Stimulated activated CD8-positive, alpha-beta memory T cell treated with anti-CD3 and anti-CD28 coated beads, Interleukin-7, amount 100 ng/mL, for 1 hour (primary cell): ENCODE measurements at places on chromosomes 2 and 18.

GRCh38 chr18:2651981-2652380 is 3.5 kb upstream of the SMCHD1 start:
- DNase-seq: no peak

- no peak for DNase-seq
Observed at GRCh38 chr2:8298783-8299182, 383.1 kb upstream of the ID2 start.

DNA sequence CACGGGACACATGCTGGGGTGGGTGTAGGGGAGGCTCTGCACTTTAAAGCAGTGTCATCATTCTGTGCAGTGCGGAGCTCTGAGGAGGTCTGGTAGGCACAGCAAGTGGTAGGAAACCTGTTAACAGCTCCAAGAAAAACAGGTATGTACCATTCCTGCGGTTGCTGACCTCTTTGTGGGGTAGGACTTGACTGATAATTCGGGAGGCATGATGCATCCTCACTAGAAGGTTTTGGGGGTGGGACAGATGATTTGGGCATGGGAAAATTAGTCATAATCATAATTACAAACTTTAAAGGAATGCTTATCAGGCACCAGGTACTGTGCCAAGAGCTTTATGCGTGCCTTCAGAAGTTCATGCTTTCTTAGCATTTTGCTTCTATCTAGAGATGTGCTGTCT is 9.7 kb downstream of the DOK1 start:
- no peak for DNase-seq

GRCh38 chr18:40120356-40120755 is 1834.7 kb upstream of the PIK3C3 start:
- DNase-seq: no peak

DNA sequence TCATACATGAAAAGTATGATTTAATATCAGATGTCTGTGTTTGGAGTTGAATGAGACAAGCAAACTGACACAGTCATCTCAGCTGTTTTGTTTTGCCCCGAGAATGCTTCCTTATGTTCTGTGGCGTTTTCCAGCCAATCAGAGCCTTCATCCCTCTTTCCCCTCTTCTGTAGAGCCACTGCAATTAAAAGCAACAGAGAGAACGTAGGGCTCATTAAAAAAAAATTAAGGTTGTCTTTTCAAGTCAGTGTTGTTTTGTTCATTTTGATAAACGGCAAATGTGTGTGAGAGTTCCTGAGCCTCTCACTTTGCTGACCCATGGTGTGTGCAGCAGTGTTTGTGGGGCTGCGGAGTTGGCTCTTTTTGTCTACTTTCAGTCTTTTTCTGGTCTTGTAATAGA is 216.0 kb downstream of the FHOD3 start:
- no peak for DNase-seq

DNA sequence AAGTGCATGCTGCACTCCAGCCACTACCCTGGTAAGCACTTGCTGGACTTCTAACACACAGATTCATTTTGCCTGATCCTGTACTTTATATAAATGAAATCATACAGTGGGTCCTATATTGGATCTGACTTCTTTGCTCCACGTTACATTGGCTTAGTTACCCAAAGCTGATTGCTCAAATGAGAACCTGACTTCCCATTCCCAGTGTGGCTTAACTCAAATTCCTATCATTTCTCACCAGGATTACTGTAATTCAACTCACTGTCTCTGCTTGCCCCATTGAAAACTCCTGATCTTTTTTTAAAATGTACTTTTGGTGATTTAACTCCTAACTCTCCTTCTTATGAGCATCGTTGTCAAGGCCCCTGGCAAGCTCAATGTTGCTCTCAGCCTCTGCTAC is 1.4 kb downstream of the RSAD2 start:
- no peak for DNase-seq

DNA sequence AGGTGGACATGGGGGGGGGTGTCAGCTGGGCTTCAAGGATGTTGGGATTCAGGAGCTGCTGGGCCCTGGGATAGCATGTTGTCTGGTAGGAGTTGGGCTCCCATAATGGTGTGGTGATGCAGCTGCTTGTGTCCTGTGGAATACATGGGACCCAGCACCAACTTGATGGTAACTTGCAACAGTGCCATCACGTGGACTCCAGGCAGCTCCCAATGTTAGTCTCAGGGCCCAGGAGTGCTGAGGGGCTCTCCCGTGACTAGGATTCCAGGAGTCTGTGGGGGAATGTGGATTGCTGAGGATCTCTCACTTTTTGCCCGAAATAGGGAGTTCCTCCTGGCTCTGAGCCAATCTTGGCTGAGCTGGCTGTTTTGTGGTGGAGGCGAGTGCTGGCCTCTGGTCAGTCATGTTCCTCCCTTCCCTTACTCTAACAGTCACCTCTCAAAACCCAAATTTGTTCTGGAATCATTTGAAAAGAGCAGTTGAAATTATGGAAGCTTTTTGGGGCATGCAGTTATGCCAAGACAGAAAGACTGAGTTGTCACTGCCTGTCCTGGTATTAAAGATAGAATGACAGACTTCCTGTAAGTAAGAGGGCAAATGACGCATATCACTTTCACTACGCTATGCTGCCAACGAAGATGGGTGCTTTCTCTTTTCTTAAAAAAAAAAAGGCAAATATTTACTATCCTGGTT is 607.1 kb downstream of the ADCYAP1 start:
- no peak for DNase-seq

- DNase-seq: no peak
Observed at GRCh38 chr2:119414894-119415293, 16.8 kb upstream of the TMEM37 start.

- no peak for DNase-seq
Observed at GRCh38 chr2:8549273-8549922, 132.5 kb upstream of the ID2 start.

DNA sequence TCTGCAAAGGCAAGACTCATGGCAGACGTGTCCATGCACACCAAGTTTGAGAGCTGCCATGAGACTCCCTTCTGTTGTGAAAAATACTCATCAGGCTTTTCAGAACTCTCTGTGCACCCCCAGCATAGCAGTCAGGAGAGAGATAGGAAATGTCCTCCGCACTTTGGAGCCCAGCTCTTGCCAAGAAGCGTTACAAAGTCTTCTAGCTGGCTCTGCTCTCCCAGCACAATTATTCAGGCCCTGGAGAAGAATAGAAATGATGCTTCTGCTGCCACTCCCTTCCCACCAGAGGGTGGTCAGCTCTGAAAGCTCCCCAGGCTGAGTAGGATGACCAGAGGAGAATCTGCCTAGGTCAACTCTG is 594.4 kb upstream of the ID2 start:
- no peak for DNase-seq

DNA sequence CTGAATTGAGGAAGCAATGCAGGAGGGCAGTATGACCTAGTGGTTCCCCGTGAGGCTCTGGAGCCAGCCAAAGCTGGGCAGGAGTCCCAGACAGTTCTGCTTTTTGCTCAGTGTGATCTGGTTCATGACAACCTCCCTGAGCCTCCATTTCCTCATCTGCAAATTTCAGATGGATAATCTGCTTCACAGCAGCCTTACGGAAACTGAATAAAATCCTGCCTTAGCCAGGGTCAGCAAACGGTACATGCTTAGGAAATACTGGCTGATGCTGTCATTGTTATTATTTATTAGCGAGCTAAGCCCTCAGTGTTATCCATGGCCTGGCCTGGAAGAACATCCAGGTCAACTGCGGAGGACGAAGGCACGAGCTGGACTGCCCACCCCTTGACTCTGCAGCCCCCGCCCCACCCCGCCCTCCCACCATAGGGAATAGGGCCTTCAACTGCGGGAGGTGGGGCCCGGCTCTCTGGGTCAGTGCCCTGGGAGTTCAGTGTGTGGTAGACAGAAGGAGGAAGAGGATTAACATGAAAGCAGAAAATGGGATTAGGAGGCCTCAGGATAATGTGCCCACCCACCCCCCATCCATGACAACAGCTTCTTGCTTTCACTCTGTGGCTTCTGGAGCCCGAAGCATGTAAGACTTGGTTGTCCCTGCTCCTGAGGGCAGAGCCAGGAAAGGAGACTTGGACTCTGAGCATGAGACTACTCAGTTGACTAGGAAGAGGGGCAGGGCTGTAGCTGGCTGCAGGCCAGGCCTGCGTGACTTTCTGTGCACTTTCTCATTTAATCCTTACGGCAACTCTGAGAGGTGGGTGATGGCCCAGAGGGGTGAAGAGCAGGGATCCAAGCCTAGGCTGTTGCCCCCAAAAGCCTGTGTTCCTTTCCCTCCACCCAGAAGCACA is 13.1 kb downstream of the PKDCC start:
- no peak for DNase-seq

- DNase-seq: no peak
Observed at GRCh38 chr2:9554921-9555296, 721 bp downstream of the ADAM17 start.

GRCh38 chr2:209536363-209536762 is 112.5 kb downstream of the MAP2 start:
- no peak for DNase-seq

DNA sequence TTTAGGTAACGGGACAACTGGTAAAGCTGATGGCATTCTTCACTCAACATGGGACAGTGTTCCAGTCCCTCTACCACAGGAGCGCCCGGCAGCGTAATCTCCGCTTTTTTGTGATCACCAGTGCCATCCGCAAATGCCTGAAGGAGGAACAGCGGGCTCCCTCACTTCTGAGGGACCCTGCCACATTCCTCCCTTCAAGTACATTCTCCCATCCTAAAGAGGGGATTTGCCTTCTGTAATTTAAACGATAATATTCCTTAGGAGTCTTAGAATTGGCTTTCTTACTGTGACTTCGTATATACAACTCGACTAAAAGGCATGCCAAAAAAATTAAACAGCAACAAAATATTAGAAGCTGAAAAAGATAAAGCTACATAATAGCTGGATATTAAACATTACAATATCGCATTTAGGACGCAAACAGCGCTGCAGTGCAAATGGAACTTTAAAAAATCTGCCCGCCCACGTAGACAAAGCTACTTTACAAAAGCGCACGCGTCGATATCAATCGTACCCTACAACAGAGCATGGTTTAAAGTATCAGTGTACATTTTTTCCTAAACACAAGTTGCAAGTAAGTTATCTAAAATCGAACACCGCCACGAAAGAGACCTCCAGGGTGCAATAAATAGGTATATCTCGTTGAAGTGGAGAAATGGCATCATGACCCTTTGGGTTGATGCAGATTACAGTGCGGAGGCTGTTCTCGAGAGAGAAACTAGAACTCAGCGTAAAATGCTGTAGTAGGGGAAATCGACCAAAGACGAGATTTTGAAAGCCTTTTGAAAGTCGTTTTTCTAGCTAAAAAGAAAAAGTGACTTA is 2.3 kb upstream of the VSNL1 start:
- no peak for DNase-seq

DNA sequence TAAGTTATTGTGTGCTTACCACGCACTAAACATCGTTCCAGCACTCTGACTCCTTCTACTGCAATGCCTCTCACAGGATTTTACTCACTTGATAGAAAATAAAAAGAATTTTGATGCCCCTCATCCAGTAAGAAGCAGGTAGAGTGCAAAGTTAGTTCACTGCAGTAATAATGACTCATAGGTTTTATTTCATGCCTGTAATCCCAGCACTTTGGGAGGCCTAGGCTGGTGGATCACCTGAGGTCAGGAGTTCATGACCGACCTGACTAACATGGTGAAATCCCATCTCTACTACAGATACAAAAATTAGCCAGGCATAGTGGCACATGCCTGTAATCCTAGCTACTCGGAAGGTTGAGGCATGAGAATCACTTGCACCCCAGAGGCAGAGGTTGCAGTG is 190.6 kb downstream of the RAD51AP2 start:
- DNase-seq: no peak

DNA sequence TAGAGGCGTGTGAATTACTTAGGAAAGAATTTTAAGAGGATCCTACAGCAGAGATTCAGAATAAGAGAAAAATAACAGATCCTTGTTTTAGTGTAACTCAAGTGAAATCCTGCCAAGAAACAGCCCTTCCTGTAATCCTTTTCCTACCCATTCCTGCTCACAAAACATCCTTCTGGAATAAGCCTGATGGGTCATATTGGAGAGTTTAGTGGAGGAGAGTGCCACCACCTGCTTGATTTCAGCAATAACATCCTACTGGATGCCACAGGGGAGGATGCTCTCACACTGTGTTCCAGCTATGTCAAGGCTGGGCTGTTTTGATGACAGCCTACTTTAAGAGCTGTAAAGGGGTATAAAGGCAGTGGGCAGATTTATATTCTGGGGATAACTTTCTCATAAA is 54.8 kb upstream of the CCDC178 start:
- DNase-seq: no peak

GRCh38 chr2:170213651-170214050 is 35.7 kb downstream of the MYO3B start:
- no peak for DNase-seq
